ENCODE measurements at places on chromosomes 5 and 9. TPM values are rescaled to one million over a fixed set of nuclear protein-coding genes. Genes with fewer than 3 reads are reported as not detected.

- DNase-seq: peak; percentile 84
Observed at GRCh38 chr5:10702911-10703491, 58.0 kb downstream of the DAP start.

OBP2B gene
- total RNA-seq: not detected

ADAMTSL1 gene
- total RNA-seq: 1.5 TPM

DNA sequence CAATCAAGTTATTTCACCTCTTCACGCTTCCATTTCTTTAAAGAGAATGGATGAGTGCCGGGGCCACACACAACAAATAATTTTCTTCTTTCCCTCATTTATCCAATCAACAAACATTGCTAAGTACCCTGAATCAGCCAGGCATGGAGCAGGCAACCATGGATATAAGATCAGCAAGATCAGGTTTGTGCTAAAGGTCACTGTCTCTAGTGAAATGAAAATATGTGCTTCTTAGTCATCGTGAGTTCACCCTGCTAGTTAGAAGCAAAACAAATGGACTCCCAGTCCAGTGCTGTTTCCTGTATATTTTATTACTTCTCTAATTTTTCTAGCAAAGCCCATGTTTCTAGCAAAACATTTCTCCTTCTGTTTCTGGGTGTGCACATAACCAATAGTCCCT lies 629.2 kb downstream of the BNC2 start:
- DNase-seq: peak; percentile 86

C9orf153 gene
- total RNA-seq: not detected

- DNase-seq: no peak
Observed at GRCh38 chr9:70011366-70011765, 32.3 kb upstream of the MAMDC2 start.

- no peak for DNase-seq
Observed at GRCh38 chr5:569358-569867, 42.7 kb upstream of the CEP72 start.

DNA sequence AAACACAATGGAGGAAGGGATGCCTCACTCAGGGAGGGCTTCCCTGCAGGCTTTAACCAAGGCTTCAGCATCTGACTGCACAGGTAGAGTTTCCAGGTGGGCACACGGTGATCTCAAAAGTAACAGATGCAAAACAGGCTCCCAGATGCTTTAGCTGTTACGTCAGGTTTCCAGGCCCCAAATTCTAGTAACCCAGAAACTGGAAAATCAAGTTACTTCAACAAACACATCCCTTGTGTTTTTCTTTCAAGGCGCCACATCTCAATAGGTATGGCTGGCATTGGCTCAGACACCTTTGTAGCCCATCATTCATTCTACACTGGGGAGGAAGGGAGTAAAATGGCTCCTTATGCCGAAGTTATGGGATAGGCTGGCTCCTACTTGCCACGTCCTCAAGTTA lies 27.4 kb downstream of the NRG2 start:
- DNase-seq: no peak

DNA sequence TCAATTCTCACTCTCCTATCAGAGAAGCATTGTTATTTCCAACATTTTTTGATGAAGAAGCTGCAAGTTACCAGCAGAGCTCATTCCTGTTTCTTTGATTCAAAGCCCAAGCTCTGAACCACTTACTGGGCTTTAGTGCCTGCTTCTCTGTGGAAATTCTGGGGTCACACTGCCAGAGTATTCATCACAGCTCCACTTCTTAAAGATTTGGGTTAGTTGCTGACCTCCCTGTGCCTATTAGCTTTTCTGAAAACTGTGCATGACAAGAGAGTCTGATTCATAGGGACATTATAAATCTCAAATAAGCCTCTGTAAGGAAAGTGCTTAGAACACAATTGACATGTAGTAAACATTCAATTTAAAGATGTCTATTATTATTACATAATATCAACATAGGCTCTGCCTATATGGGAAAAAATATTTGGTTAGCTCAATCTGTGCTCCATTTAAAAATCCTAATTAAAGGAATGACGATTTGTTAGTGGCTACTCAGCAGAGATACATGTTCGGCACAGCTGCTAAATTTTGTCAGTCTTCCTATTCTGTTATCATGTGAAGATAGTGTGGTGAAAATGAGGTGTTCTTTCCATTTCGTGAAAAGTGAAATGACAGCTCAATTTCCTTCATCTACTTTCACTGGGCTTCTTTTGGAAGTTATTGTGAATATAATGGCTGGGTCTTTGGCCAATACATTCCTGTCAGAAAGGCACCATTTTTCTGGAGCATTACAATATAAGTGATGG lies 293.0 kb downstream of the KCTD16 start:
- no peak for DNase-seq

DNA sequence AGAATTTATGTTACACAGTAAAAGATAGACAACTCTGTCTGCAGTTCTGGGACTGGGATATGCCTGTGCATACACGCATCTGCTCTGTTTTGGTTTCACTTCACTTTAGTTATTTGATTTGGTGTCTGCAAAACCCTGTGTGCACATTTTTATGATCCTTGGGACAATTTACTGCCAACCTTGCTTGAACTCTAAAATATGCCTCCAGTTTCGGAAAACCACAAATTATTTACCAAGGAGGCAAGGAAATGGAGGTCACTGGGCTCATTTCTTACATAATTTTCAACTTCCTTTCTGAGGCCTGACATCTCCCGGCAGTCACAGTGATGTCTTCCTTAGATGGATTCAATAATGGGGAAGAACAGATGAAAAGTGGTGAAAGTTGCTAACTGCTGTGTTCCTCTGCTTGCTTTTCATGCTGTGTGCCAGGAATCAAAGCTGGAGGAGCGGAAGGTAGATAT lies 61.2 kb upstream of the TAF11L2 start:
- no peak for DNase-seq

- DNase-seq: peak; percentile 70
Observed at GRCh38 chr9:18720691-18721090, 246.7 kb downstream of the ADAMTSL1 start.

Measured in renal cortical epithelial cell (primary cell).